ENCODE measurements at places on chromosomes 12 and 14. TPM values are rescaled to one million over a fixed set of nuclear protein-coding genes. Genes with fewer than 3 reads are reported as not detected.
A peak's percentile ranks its signal among the peaks of the same experiment; 100 is the strongest.

ATXN3 gene
- total RNA-seq = 31.2 TPM

CRACR2A gene
- 54.8 TPM for total RNA-seq

ERGIC2 gene
- 41.4 TPM for total RNA-seq

GLIPR1L1 gene
- not detected for total RNA-seq

- no peak for DNase-seq
Observed at GRCh38 chr12:5172886-5173285, 129.2 kb downstream of the KCNA5 start.

DNA sequence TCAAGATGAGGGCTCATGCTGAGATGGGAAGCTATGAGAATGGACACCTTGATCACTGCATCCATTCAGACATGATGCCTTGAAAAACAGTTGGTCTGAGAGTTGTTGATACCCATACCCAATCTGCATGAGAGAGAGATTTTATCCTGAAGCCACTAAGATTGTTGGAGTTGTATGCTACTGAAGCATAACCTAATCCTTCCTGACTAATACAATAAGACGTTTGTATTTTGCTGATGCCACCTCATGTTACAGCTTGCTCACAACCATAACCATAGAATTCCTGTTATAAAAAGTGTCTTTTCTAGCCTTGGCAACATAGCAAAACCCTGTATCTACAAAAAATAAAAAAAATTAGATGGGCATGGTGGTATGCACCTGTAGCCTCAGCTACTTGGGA lies 12.7 kb upstream of the SERPINA1 start:
- DNase-seq = no peak

DNA sequence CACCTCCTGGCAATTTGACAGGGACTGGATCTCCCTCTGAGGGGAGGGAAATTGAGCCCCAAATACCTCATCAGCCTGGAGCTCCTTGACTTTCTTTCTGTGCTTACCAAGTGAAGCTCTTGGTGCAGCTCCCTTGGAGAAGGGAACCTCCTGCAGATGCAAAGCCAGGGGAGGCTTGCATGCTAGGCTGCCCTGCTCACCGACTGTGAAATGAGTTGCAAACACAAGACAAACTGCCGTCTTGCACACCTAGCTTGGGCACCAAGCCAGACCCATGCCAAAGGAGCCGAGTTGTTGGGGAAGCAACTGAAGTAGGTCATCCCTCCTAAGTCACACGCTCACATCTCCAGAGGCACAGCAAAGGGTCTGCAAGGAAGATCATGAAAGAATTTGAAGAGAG lies 95.2 kb downstream of the GTF2A1 start:
- DNase-seq = no peak

DNA sequence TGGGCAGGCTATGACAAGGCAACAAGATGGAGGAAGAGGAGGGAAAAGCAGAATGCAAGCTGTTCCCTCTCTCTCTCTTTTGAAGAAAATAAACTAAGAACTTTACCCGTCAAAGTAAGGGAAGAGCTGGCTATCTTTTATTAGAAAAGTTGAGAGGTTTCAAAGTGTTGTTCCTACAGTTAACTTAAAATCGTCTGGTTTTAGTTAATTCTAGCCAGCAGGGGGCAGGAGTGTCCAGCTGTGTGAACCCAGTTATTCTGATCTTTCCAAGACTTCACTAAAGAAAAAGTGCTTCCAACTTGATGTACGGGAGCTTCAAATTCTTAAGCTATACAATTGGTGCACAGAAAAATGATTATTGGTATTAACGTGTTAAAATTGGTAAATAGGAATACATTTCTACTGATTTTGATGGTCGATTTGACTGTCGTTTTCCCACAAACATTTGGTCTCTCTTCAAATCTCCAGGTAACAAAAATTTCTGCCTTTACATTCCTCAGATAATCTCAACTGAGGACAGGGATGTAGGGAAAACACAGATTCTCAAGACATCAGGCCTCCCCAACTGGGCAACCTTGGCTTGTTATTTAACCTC lies 28.4 kb upstream of the MON2 start:
- peak; percentile 17 for DNase-seq

DNA sequence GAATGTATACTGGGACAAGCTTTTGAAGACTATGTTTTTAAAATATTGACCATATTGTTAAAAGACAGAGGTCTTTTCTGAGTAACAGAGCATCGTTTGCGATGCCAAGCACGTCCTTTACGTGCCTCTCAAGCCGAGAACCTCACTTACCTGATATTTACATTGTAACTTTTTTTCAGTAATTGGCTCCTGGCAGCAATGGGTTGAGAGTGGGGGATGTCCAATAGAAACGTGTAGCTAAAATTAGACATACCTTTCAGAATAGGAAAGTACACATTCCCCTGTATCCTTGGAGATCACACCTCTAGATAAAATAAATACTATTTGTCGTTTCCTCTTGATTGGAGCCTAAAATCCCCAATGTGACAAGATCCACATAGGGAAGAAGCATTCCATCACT lies 222.2 kb upstream of the RGS6 start:
- DNase-seq = no peak
